ENCODE measurements at places on chromosomes 1 and 21. TPM values are rescaled to one million over a fixed set of nuclear protein-coding genes. Genes with fewer than 3 reads are reported as not detected.

RGS8 gene
- total RNA-seq: not detected

DPT gene
- 4.1 TPM for total RNA-seq

ALDH4A1 gene
- total RNA-seq: 6.9 TPM

KRTAP21-2 gene
- not detected for total RNA-seq

AGT gene
- 14.1 TPM for total RNA-seq

NFASC gene
- 16.5 TPM for total RNA-seq

TRPM2 gene
- total RNA-seq: not detected

ANGPTL7 gene
- 1.5 TPM for total RNA-seq

VANGL1 gene
- total RNA-seq: 8.1 TPM

GBP1 gene
- 35.7 TPM for total RNA-seq

NOS1AP gene
- total RNA-seq: 0.17 TPM

PERM1 gene
- not detected for total RNA-seq

BCAN gene
- total RNA-seq: under 0.01 TPM

LDLRAD1 gene
- total RNA-seq: not detected

SLAMF9 gene
- not detected for total RNA-seq

TMEM82 gene
- total RNA-seq: not detected

CLEC20A gene
- total RNA-seq: not detected

RGSL1 gene
- total RNA-seq: not detected

HNRNPR gene
- total RNA-seq: 59.1 TPM

CASP9 gene
- total RNA-seq: 5.6 TPM

ATAD3B gene
- 14.4 TPM for total RNA-seq

OR2T6 gene
- total RNA-seq: not detected

CFHR3 gene
- total RNA-seq: 0.26 TPM

CD101 gene
- not detected for total RNA-seq

DYNLT5 gene
- total RNA-seq: under 0.01 TPM

TTLL7 gene
- total RNA-seq: 9.8 TPM

DSCAM gene
- not detected for total RNA-seq

CLCNKA gene
- total RNA-seq: under 0.01 TPM

NOTCH2 gene
- 204 TPM for total RNA-seq

USH2A gene
- under 0.01 TPM for total RNA-seq

CSF3R gene
- under 0.01 TPM for total RNA-seq

EFNA3 gene
- total RNA-seq: 0.33 TPM

GTF2B gene
- 36.2 TPM for total RNA-seq

TRIM33 gene
- total RNA-seq: 19.3 TPM

RAB7B gene
- total RNA-seq: 9.1 TPM

MSH4 gene
- total RNA-seq: 0.66 TPM

All from fibroblast of lung (primary cell).